A673 (cell line): ENCODE measurements at places on chromosomes 6 and 20. TPM values are rescaled to one million over a fixed set of nuclear protein-coding genes. Genes with fewer than 3 reads are reported as not detected.

DNA sequence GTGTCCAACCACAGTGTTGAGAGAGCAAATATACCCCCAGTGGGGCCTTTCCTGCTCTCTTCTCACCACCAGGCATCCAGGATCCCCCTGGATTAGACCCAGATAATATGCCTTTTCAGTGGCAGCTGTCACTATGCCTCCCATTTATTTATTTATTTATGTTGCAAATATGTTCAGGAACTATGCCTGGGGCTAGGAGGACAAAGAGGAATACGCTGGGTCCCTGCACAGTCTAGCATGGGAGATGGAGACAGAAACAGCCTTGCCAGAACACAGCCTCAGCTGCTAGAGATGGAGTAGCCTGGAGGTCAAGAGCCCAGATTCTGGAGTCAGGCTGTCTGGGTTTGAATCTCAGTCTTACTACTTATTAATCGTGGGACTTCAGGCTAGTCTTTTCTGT, 74.6 kb upstream of the LRFN2 start:
- H3K27ac ChIP-seq, result no peak overlapping the region
- H3K27me3 ChIP-seq, result peaks cover 6% of the 10 kb centered on the region
- H3K36me3 ChIP-seq, result no peaks in the 10 kb centered on the region
- no peak for DNase-seq
- H3K4me3 ChIP-seq, result no peak overlapping the region

TPD52L1 gene
- 2.0 and 5.4 TPM in 2 replicates for total RNA-seq

SLC17A1 gene
- not detected in 2 replicates for total RNA-seq

NOX3 gene
- not detected in 2 replicates for total RNA-seq

ZDHHC14 gene
- total RNA-seq, result 3.1 and 3.2 TPM in 2 replicates

DNA sequence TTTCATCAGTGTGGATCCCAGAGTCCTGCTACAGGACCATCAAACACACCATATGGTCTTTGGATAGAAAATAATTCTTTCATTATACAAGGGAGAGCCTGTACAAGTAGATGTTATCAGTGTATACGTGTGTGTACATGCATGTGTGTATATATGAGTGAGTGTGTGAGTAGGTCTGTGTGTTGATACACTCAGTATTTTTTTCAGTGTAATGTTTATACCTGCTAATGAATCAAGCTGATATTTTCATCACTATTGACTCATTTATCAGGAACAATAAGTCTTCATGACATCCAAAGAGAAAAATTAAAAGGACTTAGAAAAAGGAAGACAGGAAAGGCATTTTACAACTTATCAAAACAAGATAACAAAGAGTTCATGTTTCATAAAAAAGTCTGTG, 66.5 kb downstream of the EPM2A start:
- H3K4me3 ChIP-seq, result no peak overlapping the region
- DNase-seq, result no peak
- H3K4me1 ChIP-seq, result peaks cover 12% of the 10 kb centered on the region
- H3K36me3 ChIP-seq, result no peaks in the 10 kb centered on the region

DNA sequence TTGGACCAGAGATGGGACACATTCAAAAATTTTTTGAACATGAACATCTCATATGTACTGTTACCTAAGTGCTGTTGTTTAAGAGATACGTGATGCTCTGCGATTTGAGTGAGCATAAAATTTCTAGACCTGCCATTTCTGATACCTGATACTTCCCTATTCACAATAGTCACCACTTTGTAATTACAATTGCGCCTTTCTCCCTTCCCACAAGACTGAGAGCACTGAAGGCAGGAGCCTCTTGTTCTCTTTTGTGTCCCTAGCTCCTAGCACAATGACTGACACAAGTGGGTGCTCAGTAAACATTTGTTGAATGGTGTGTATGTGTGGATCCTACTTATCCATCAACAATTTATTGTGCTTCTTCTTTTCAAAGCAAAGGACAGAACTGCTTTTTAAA, 92.8 kb upstream of the TMEM30A start:
- H3K4me3 ChIP-seq, result no peak overlapping the region
- no peaks in the 10 kb centered on the region for H3K36me3 ChIP-seq
- H3K4me1 ChIP-seq, result peaks cover 15% of the 10 kb centered on the region
- no peaks in the 10 kb centered on the region for H3K27me3 ChIP-seq

GRCh38 chr6:147805155-147805554, 296.7 kb downstream of the SAMD5 start:
- no peaks in the 10 kb centered on the region for H3K27me3 ChIP-seq
- no peak overlapping the region for H3K27ac ChIP-seq
- H3K4me1 ChIP-seq, result peaks cover 17% of the 10 kb centered on the region
- no peak overlapping the region for H3K4me3 ChIP-seq
- no peak for DNase-seq
- H3K36me3 ChIP-seq, result no peaks in the 10 kb centered on the region
